ENCODE measurements at places on chromosomes 5 and 9.

- no peak for DNase-seq
Observed at GRCh38 chr5:68780299-68780955, 313.4 kb upstream of the SLC30A5 start.

DNA sequence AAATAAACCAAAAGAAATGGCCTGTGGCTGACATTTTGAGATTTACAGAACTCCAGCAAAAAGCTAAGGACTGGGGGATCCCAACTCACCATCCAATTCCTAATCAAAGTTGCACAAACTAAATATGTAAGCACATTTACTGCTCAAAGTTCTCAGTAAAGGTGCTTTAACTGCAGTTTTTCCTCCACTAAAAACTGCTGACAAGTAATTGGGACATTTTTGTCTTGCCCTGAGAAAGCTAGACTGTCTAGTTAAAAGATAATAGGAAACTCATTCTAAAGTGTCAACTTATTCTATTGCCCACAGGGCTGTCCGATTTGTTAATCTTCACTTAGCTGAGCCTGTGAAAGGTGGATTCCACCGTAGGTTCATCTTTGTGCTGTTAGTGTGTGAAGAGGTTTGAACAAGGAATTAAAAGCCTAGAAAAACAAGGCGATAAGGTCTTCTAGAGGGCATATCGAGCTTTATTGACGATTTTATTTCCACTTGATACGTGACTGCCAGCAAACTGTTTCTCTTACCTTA lies 1.0 kb downstream of the DOCK8 start:
- no peak for DNase-seq

GRCh38 chr5:159873680-159874079 lies 42.6 kb upstream of the ADRA1B start:
- DNase-seq: peak; percentile 82

DNA sequence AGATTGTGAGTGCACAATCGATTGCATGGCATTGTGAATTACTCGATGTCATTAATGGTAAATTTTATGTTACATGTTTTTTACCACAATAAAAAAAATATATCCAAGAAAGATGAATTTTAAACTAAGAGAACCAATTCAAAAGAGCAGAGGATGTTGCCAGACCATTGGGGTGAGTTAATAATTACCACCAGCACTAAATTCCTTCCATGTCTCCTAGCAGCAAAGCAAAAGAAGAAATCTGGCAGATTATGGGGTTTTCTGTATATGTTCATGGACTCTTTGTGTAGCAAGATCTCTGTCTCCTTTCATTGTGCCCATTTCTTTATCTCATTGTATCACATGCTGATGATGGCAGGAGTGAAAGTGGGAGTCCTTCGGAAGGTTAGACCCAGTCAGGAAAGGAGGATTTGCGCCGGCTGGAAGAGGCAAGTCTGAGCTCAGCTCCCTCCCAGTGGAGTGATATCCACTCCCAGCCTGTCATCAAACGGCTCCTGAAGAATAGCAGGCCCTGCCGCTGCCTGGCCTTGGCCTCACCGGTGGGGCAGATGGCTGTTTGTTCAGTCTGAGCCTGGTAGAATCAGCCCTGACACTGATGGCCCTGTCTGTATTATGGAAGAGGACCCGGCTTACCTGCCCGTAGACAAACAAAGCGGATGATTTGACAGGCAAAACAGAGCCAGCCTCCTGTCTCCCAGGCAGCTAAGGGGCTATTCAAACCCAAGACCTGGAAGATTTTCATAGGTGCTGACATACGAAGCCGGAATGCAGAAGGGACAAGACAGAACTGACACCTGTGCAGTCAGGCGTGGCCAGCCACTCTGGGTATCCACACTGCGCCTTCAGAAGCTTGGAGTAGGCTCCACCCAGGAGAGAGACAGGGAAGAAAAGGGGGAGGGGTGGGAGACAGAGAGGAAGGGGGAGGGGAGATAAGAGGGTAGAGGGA lies 21.9 kb upstream of the FOXE1 start:
- DNase-seq: no peak

DNA sequence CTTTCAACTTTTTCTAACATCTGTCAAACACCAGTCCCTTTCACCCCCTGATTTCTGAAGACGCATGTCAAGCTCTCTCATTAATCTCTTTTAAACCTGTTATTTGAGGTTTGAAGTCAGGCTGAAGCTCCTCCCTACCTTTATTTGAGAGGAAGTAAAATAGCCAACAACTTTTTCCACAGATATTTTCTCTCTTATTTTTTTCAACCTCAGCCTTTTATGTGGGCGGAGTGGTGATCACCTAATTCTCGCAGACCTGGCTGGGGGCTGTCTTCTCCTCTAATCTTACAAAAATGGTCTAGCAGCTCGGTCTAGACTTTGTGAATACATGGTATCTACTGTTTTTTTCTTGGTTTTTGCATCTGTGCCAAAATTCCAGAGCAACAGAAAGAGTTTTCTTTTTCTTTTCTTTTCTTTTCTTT lies 395.7 kb upstream of the ACTBL2 start:
- DNase-seq: no peak

- DNase-seq: no peak
Observed at GRCh38 chr9:311841-312240, 97.2 kb downstream of the DOCK8 start.

- DNase-seq: no peak
Observed at GRCh38 chr9:82475584-82476301, 487.2 kb downstream of the SPATA31D1 start.

DNA sequence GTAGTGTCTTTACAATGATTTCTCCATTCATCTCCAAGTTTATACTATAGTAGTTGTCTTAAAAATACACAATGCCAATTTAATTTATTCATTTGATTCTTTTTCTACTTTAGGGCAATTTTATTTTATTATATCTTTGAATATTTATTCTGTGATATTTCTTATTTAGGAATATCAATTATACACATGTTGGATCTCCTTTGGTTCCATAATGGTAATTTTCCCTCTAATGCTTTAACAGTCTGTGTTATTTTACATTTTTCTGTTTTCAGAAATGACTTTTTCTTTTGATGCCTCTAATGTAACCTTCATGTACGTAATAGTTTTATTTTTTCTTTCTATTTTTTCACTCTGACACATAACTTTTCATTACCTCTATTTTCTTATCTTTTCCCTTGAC lies 153.0 kb downstream of the CSNK1G3 start:
- no peak for DNase-seq

DNA sequence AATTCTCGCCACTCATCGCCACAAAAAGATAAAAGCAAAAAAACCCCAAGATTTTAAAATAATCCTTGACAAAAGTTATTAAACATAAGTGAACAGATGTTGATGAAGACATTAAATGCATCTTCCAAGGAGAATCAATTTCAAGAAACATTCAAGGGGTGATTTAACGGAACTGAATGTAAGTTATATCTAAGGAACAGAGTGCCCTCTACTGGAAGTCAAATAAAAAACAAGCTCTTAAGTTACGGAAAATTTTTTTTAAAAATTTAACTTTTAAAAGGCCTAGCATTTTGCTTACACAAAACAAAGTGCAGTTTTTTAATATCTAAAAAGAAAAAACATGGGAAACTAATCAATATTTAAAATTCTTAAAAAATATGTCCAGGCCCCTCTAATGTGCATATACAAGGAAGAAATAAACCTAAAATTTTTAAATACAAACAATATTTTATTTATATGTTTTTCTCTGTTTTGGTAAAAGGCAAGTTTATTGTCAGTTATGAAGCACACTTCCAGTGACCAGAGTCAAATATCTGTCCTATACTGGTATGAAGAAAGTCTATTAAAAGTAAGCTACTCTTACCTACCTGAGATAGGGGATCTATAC lies 28.0 kb downstream of the TEX10 start:
- DNase-seq: peak; percentile 51

DNA sequence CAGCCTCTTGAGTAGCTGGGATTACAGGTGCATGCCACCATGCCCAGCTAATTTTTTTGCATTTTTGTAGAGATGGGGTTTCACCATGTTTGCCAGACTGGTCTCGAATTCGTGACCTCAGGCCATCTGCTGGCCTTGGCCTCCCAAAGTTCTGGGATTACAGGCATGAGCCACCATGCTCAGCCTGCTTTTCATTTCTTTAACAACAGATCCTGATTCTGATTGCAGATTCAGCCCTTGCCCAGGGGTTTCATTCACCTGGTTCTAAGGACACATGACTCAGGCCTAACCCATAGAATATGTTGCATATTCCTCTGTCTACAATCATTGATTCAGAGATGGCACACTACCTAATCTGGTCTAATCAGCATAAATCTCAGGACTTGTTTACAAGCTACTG lies 56.1 kb upstream of the CCDC112 start:
- DNase-seq: no peak

DNA sequence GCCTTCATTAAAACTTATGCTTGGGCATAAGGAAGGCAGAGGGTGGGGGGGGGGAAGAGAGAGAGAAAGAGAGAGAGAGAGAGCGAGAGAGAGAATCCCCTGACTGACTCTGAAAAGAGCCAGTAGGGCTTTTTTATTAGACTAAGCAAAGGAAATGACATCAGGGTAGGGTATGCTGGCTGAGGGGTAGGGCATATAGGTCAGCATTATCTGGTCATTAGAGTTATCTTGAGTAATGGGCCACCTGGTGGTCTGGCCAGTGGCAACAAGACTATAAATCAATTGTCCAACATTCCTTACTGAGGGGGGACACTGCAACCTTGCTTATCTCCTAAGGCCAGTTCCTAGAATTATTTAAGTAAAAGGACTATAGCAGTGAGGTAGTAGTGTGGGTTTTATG lies 67.2 kb downstream of the TSSK1B start:
- DNase-seq: no peak

DNA sequence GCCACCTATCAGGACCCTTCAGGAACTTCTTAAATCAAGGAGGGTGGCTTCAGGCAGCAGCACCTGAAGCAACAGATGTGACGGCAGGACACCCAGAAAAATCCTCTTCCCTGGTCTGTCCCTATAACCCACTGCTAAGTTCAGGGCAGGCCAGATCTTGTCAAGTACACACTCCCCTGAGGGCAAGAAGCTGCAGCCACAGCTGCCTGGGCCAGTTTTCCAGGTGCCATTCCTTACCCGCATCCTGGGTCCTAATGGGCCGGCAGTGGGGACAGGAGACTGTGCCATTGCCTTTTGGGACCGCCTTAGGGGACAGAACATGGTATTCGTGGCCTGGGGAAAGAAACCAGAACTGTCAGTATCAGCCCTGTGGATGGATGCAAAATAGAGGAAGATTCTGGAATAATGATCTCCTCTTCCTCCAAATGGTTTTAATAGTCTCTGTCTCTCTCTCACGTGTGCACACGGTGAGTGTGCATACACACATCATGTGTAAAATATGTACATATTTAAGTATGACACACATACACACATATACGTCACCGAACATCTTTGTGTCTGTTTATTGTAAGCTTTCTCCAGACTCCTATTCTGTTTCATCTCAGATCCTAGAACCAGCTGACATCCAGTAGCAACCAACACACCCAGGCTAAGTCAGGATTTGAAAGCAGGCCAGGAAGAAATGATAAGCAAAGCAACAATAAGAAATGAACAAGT lies 14.0 kb downstream of the ORM2 start:
- peak; percentile 13 for DNase-seq

DNA sequence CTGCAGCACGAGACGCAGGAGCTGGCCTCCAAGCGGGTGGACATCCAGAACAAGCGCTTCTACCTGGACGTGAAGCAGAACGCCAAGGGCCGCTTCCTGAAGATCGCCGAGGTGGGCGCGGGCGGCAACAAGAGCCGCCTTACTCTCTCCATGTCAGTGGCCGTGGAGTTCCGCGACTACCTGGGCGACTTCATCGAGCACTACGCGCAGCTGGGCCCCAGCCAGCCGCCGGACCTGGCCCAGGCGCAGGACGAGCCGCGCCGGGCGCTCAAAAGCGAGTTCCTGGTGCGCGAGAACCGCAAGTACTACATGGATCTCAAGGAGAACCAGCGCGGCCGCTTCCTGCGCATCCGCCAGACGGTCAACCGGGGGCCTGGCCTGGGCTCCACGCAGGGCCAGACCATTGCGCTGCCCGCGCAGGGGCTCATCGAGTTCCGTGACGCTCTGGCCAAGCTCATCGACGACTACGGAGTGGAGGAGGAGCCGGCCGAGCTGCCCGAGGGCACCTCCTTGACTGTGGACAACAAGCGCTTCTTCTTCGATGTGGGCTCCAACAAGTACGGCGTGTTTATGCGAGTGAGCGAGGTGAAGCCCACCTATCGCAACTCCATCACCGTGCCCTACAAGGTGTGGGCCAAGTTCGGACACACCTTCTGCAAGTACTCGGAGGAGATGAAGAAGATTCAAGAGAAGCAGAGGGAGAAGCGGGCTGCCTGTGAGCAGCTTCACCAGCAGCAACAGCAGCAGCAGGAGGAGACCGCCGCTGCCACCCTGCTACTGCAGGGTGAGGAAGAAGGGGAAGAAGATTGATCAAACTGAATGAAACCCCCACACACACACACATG lies 654 bp downstream of the PURA start:
- DNase-seq: peak; percentile 40

GRCh38 chr5:169554251-169554650 lies 29.3 kb upstream of the SPDL1 start:
- DNase-seq: no peak

DNA sequence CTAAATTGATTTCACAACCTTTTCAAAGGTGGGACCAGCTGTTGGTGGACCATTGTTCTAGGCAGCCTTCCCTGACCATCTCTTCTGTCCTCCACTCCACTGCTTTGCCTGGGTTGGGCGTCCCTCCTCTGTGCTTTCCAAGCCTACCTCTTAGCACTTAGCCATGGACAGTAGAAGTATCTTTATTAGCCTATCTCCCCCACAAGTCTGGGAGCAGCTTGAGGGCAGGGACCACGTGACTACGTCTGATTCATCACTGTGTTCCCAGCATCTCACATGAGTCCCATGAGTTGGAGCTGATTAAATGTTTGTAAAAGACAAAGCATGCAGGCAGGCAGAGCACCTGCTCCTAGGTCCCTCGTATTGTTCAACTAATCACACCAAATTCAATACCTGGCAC lies 20.9 kb downstream of the MORN5 start:
- peak; percentile 68 for DNase-seq

DNA sequence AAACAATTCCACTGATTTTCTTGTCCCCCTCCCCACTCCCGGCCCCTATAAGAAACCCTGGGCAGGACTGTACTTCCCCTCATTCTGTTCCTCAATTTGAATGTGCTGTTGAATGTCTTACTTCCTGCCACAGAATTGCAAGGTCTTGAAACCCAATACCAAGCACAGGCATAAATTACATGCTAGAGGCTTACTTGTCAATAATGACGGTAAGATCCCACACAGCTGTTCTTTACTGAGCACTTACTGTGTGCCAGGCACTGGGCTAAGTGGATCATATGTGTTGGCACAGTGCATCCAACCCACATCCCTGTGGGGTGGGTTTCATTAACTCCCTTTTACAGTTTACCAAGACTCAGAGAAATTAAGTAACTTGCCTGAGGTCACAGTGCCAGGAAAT lies 63.4 kb downstream of the MVB12B start:
- DNase-seq: no peak

Measured in fibroblast of skin of back (primary cell).